Stimulated activated CD8-positive, alpha-beta memory T cell treated with anti-CD3 and anti-CD28 coated beads, Interleukin-4, amount 100 ng/mL, for 1 hour (primary cell): ENCODE measurements at places on chromosomes 12 and 14.

- DNase-seq = no peak
These were observed 391.9 kb upstream of the ATP2B1 start for GRCh38 chr12:90100579-90100978.

DNA sequence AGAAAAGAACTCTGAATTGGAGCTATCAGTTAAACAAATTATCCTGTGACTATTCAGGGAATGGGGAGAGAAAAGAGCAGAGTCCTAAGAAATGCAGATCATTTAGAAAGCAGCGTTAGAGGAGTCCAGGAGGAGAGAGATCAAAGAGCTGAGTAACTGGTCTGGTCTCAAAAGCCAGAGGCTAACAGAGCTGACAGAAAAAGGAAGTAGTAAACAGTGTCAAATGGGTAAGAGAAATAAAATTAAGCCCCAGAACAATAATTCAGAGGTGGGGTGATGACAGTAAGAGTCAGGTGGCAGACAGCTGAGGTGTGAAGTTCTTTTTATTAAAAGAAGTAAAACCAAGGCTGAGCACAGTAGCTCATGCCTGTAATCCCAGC, 19.3 kb downstream of the GXYLT1 start:
- no peak for DNase-seq

GRCh38 chr14:97178781-97179180, 381.6 kb downstream of the VRK1 start:
- DNase-seq = no peak

DNA sequence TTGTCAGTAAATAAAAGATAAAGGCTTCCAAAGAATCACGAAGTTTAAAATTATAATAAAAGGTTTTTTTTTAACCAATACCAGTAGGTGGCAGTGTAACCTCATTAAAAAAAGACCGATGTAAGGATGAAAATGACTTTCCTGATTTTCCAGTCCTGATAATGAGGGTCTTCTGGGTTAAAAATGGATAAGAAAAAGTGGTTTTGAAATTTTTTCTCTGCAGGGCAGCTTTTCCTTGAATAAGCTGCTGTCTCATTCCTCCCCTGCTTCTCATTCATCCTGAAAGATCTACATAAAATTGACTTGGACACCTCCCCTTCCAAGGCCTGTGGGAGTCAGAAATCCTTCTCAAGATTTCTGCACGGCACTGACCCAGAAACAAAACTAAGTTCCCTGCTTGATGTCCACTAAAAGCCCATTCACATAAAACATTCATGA, 58.9 kb upstream of the FBXO33 start:
- DNase-seq = no peak

- no peak for DNase-seq
These were observed 14.9 kb upstream of the SCFD1 start for GRCh38 chr14:30607156-30607780.

- DNase-seq = no peak
These were observed 49.8 kb downstream of the PTGER2 start for GRCh38 chr14:52363961-52364360.

- DNase-seq = no peak
These were observed 128.3 kb upstream of the PRMT8 start for GRCh38 chr12:3362737-3363136.

DNA sequence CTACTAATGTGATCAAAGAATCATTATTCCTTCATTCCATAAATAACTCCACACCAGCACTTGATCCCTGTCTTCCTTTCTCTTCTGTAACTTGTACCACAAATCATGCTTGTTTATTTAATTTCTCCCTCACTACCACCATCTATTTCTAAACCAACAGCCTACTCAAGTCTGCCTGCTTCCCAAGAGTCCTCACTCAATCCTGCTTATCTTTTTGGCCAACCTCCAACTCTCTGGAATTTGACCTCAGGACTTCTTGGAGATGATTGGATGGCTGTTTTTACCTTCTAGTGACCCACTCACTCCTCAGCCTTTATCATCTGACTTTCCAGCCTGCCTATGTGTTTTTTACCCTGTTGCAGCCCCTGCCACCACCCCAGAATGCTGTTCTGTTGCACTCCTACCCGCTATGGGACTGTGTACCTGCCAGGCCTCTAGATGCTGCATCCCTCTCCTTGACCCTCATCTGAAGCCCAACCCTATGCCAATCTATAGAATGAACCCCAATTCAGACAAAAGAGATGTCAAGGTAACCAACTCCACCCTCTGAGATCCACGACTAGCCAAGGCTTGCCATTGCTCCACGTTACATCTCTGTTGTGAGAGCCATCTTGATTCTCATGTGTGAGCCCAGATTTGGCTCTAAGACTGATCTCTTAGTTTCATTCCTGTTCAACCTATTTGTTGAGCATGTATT, 150.2 kb upstream of the PLEKHG7 start:
- no peak for DNase-seq

GRCh38 chr12:103855896-103856657, 15.0 kb upstream of the NT5DC3 start:
- DNase-seq = no peak

- DNase-seq = peak; percentile 27
These were observed 1.3 kb downstream of the PRPH start for GRCh38 chr12:49296034-49296835.

- DNase-seq = no peak
These were observed 26.5 kb downstream of the TCTN1 start for GRCh38 chr12:110640275-110641025.

- DNase-seq = no peak
These were observed 181.8 kb downstream of the FUT8 start for GRCh38 chr14:65594153-65594881.

- DNase-seq = no peak
These were observed 381.6 kb downstream of the FOXG1 start for GRCh38 chr14:29148221-29148620.

- no peak for DNase-seq
These were observed 40.5 kb downstream of the RESF1 start for GRCh38 chr12:31999692-32000091.

GRCh38 chr12:49959685-49960473, 1.8 kb upstream of the AQP5 start:
- no peak for DNase-seq

DNA sequence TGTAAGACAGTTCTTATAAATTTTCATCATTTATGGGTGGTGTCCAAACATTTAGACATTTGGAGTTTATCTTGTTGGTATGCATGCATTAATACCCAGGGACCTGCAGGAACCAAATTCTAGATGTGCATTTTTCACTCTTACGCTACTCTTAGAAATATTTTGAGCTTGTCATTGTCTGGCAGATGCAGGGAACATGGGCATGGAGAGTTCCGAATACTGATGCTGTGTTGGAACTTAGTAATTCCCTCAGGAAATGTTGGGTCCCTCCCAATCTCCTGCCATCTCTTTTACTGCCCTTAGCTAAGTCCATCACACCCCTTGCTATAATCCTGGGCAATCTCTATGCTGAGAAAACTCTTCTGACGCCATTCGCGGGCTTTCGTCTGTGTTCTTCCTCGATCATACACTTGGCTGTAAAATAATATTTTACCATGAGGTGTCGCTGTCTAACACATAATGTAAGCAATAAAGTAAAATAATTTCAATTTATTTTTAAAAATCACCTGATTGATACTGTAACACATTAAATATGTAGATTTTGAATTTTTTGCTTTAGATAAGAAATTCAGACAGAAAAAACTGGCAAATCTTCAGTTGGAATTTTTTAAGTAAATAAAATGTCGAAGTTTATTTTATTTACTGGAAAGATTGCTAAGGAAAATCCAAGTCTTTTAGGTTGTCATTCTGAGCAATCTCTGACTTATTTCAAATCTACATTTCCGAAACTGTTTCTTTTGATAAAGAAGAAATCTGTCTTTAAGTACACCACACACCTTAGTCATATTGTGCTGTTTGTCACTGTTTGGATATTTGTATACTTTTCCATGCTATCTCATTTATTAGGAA, 304.1 kb upstream of the SSTR1 start:
- DNase-seq = no peak

- no peak for DNase-seq
These were observed 5.9 kb upstream of the A2ML1 start for GRCh38 chr12:8816448-8817050.

DNA sequence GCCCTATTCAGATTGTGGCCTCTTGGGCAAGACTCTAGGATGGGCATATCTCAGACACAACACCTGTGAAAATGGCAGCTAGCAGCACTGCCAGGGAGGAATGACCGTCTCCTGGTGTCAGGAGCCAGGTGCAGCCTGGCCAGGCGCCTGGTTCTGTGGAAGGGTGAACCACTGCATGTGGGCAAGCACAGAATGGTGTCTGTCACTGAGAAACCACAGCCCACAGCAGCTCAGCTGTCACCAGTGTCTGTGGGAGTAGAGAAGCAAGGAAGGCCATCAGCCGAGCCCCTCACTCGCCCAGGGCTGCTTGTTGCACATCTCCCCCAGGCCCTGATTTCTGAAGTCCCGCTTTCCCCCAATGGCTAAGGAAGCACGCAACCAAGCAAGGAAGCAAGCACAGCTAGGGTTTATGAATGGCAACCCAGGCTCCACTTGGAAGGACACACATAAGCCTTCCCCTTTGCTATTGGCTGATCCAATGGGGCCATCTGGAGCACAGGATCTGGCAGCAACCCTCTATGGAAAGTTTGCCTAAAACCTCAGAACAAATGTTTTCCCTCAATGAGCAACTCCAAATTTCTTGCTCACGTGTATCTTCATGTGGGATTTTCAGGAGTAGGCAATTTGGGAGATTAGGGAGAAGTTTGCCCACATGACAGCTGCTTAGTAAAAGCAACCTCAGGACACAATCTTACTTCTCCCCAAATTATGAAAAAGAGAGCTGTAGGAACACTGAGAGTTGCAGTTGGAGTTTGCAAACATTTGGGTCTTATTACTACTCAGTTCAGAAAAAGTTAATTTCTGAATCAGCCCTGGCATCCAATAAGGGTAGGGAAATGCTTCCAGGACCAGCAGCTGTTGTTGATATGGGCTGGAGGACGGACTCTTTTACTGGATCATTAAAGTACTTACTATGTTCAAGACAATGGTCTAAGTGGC, 44.7 kb downstream of the GPHB5 start:
- DNase-seq = no peak

- DNase-seq = no peak
These were observed 18.7 kb downstream of the VASH1 start for GRCh38 chr14:76780058-76780345.

DNA sequence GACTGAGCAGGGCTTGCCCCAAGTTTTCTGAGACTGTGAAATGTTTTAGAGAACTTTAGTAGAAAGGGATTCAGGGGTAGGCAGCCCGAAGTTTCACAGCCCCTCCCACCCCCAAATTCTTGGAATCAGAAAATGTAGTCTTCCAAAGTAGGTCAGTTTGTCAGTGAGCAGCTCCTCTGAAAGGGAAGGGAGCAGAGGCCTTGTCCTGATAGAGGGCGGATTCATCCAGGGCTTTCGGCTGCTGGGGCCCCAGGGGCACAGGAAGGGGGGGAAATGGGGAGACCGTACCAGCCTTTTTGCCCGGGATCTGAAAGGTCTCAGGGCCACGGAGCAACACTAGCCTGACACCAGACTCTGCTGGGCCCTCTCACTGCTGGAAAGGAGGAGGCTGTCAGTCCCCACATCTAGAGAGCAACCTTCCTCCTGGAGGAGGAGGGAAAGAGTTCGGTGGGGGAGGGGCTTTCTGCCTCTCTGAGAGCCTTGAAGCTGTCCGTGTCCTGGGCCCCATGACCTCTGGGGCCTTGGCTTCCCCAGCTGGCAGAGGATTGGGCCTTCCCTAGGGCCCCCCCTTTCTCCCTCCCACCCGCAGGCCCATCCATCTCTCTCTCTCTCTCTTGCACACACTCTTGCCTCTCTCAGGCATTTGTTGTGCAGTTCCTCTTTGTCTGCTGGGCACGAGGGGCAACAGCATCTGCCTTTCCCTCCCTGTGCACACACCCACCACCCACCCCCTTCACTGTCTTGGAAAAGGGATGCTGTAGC, at the start of gene IKZF4:
Gene IKZF4 (plus strand): TSS at position 621 of the 762 bp plus-strand sequence. CDS start 451 bp downstream, outside the sequence.
- DNase-seq = no peak

GRCh38 chr12:57523706-57524614, 1.3 kb downstream of the MBD6 start:
- no peak for DNase-seq

GRCh38 chr12:29309320-29309902, 71.6 kb downstream of the ERGIC2 start:
- no peak for DNase-seq

GRCh38 chr12:80472911-80473500, 29.0 kb downstream of the PTPRQ start:
- no peak for DNase-seq
